Gastroesophageal sphincter (tissue), 4 donors: ENCODE measurements at places on chromosomes 1 and 21. TPM values are rescaled to one million over a fixed set of nuclear protein-coding genes. Genes with fewer than 3 reads are reported as not detected.
A peak's percentile ranks its signal among the peaks of the same experiment; 100 is the strongest.

DNA sequence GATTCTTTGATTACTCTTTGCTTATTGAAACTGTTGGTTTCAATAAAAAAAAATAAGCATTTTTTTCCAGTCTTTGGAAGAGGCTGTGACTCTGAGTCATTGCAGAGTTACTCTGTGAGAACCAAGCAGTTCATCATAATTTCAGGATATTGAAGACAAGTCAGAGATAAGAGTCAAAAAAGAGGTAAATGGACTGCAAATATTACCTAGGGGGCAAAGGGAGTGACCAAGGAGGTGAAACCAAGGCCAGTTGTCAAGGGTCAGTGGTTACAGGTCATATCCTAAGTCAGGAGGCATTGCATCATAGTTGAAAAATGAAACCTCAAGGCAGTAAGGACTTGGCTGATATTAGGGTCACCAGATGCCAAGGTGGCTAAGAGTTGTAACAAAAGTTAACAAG is 597.1 kb upstream of the USP24 start:
- ATAC-seq: peak; percentile 28

GRCh38 chr1:61085206-61085982 is 3.0 kb downstream of the NFIA start:
- no peak for ATAC-seq

CD247 gene
- total RNA-seq: 0.45 TPM

- peak; percentile 94 for ATAC-seq
Observed at GRCh38 chr1:23394684-23395083, 25.0 kb upstream of the ZNF436 start.

DNA sequence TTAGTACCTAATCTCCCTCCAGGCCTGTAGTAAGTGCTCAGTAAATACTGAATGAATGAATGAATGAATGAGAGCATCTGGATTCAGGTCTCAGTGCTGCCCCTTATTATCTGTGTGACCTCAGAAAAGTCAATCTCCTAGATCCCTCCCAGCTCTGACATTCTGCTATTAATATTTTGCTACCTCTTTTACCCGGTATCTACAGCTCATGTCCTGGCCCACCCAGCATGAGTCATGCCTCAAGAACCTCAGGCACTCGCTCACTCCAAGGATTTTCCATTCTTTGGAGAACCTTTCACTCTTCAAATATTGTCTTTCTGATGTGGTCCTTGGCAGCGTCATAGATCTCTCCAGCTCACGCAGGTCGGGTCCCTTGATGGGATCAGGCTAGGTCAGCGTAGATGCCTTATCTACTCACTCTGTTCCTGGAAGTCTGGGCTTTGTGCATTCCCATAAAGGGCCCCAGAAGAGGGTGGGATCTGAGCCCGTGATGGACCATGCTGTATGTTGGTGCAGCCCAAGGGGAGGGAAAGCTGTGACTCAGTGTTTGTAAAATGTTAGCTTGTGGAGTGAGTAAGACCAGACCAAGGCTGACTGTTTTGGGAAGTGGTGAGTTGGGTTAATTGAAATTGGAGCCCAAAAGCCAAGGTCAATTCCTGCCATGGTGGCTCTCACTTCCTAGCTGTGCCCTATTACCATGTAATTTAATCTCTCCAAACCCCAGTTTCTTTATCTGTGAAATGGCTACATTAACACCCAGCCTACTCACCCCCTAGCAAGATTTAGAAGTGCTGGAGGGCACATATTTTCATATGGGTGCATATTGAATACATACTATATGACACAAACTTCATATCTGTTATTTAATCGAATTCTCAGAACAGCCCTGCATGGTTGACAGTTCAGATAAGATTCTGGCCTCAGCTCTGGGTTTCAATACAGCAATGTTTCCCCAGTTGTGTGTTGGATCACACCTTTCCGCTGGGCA is 214.1 kb upstream of the USP24 start:
- peak; percentile 92 for ATAC-seq

GRCh38 chr1:248622570-248623001 is 12.3 kb downstream of the OR2T11 start:
- no peak for ATAC-seq

DNA sequence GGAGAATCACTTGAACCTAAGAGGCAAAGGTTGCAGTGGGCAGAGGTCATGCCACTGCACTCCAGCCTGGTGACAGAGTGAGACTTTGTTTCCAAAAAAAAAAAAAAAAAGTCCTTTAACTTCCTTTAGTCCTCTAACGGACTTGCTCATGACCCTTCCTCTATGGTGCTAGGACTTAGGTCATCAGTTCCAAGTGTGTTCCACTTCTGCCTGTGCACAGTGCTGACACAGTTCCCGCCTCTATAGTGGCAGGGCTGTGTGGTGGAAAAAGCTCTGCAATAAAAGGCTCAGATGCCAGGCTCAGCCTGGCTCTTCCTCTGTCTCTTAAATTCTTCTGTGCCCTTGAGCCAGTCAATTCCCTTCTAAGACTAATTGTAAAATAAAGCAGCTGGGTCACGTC is 22.0 kb downstream of the CC2D1B start:
- ATAC-seq: no peak

- no peak for ATAC-seq
Observed at GRCh38 chr1:62823556-62823955, 39.6 kb downstream of the ATG4C start.

UTS2 gene
- 0.42 TPM for total RNA-seq

- peak; percentile 29 for ATAC-seq
Observed at GRCh38 chr1:223364685-223365382, 858 bp upstream of the SUSD4 start.

DNA sequence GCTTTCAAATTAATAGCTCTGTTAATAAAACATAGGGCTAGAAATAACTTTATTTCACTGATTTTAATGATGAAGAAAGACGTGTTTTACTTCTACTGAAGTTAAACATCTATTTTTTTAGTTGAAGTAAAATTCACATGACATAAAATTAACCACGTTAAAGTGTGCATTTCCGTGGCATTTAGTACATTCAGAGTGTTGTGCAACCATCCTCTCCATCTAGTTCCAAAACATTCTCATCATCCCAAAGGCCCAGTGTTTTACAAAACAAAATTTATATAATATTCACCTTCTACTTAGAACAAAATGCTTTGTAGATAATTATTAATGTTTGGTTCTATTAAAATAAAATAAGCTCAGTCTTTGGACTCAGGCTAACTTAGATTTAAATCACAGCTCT is 108.5 kb upstream of the GNG12 start:
- no peak for ATAC-seq

DNA sequence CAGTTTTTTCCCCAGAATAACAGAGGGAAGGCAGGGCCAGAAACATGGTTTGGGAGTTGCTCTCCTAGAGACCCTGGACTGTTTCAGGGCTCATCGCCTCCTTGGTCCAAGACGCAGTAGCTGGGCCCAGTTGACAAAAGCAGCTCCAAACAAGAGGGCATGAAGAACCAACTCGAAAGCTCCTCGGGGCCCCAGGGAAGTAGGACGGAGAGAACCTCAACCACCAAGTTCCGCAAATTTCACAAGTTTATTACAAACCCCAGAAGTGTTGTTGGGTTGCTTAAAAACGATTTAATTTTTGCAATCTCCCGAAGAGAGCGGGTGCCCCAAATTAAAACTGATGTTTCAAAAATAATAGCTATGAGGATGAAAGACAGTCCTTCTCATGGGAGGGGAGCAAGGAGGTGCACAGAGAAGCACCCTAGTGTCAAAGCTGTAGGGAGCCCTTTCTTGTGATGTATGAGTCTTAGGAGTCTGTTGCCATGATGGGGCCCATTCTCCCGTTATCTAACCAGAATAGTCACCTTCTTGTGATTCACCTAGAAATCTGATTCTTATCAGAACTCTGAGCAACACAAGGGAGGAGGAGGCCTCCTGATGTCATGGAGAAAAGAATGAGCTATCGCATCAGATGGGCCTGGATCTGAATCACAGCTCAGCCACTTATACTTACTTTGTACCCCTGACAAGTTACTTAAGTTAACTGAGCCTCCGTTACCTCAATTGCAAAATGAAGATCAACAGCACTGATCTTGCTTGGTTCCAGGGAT is 165.7 kb upstream of the IRF2BP2 start:
- no peak for ATAC-seq
